ENCODE measurements at places on chromosomes 3 and 15. TPM values are rescaled to one million over a fixed set of nuclear protein-coding genes. Genes with fewer than 3 reads are reported as not detected.

GRCh38 chr3:193129607-193130006 is 111.4 kb upstream of the PLAAT1 start:
- no peak for DNase-seq

GRCh38 chr3:190677001-190677400 is 163.1 kb downstream of the IL1RAP start:
- no peak for DNase-seq

EXD1 gene
- polyA plus RNA-seq, result not detected

MFN1 gene
- polyA plus RNA-seq, result 53.6 TPM

Measured in right renal pelvis (tissue), 4 donors.